ENCODE measurements at places on chromosomes 7 and 10.

- no peak for DNase-seq
These were observed 12.5 kb downstream of the STN1 start for GRCh38 chr10:103905441-103905840.

DNA sequence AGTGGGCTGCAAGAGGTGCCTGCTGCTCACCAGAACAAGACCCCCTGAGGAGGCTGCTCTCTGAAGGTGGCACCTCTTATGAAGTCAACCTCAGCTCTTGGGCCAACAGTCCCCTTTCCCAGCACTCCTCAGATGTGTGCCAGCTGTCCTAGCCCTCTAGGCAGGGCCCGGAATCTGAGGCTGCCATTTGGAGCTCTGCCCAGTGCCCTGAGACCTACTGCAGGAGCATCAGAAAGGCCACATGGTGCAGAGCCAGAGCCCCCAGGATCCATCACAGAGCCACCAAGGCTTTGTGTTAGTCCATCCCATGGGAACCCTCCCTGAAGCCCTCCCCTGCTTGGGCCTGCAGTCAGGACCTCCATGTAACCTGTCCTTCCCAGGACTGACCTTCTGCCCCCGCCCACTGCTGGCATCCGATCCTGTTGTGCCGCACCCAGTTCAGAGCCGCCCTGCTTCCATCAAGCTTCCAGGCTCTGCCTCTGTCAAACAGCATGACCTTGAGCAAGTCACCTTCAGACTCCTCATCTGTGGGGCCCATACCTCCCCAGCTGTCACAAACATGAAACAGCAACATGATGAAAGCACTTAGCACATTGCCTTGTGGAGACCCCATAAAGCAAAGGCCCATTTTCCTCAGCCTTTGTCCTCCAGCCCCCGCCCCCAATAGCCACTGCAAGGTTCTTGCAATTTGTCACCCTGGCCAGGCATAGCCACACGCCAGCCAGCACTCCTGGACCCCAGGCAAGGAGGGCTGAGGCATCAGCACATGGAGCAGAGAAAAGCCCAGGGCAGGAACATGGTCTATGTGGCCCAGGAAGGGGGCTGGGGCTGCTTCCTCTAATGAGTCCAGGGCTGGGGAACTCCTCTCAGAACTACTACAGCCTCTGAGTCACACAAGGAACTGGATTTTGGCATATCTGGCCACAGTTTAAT lies 51.7 kb downstream of the GRID1 start:
- no peak for DNase-seq

- no peak for DNase-seq
These were observed 330.6 kb downstream of the PTPRN2 start for GRCh38 chr7:158257001-158257400.

DNA sequence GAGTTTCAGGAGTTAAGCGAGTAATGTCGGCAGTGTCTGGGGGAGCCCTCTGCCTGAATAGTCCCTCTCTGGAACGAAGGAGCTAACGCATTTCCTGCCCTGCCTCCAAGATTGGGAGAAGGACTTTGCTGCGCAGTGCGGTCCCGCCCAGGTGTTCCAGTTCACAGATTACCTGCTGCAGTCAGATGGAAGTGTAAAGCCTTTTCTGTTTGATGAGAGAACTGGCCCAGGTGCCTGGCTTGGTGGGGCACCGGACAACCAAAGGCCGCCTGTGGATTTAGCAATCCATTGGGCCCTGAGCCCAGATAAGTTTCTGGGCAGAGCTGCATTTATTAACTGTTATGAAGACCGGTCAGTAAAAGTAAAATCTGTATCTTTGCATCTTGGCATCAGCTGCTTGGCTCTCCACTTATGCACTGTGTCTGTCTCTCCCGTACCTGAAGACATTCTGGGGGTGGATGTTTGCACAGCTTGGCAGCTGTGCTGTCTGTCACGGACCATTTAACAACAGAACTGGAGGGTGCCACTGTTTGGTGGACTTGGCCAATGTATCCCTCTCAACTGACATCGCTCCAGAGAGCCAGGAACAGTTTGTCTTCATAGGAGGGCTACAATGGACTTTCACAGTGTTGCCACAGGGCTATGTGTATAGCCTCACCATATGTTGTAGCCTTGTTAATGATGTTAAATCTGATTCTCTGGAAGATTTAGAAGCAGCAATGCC lies 654.7 kb upstream of the ZWINT start:
- DNase-seq: no peak

DNA sequence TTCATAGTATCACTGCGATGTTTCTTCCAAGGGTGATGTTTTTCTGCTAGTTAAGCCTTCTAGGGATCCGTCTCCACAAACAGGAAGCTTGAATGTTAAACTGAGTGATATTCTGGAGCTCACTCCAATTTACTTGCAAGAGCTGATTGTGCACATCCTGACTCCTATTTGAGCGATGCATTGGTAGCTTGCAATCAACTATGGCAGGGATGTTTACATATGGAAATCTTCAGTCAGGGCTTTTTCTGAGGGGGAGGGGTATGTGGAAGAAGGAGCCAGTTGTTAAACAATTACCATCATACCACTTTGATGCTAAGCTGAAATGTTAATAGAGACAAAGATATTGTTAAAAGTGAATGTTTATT lies 43.2 kb upstream of the NXPH1 start:
- no peak for DNase-seq

DNA sequence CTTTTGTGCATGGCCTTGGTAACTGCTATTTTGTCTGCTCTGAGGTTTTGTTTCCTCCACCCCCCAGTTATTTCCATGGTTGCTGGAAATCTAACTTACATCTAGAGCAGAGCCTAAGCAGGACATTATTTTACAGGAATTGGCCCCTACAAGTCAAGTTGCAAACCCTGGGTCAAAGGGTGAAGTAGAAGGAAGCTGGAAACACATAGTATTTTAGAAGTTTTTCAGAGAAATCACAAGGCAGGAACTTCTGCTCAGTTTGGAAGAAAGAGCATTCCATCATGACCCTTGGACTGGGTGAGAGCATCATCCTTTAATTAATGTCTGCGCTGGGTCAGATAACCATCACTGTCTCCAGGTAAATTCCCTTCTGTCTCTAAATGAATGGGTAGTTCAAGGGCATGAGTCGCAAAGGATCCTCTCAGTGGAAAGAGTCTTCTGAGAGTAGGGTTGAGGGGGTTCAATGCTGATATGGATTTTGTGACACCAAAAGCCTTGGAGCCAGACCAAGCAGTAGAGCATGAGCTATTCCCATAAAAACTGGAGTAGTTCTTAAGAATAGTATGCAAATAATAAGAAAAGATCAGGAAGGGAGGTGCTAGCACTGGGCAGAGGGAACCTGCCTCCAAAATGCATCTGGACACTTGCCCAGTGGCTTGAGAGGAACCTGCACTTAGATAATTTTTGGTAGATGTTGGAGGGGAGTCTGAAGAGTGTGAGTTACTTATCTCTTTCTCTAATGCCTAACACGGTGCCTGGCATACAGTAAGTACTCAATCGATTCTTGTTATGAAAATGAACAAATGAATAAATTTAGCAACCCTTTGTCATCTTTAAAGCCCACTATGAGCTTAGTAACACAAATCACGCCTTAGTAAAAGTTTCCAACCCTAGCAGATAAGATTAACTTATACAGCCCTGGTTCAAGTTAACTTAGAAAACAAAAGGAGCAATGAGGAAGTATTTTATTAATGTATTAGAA lies 160.6 kb upstream of the ADO start:
- no peak for DNase-seq

DNA sequence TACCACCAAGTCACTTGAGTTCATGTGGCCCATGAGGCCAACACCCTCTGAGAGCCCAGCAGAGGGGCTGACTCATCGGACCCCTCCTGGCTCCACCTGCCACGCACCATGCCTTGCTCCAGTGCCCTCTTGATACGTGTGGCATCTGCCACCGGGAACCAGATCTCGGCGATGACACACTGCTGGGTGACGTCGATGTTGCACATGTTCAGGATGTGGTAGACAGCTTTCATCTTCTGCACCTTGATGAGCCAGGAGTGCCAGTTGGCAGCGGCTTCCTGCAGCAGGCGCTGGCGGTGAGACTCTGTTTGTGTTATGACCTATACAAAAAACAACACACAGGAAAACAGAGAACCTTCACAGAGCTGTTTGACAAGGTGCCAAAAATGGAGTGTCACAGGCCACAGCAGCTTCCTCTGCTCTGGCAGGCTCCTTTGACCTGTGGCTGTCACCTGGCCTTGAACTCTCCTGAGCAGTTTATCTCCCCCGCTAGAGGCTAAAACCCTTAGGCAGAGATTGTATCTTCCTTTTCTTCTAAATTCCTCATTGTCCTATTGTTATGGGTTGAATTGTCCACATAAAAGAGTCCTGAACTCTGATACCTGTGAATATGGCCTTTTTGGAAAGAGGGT lies 45.2 kb upstream of the TMEM213 start:
- DNase-seq: no peak

- DNase-seq: no peak
These were observed 38.9 kb upstream of the CHST15 start for GRCh38 chr10:124132306-124132705.

DNA sequence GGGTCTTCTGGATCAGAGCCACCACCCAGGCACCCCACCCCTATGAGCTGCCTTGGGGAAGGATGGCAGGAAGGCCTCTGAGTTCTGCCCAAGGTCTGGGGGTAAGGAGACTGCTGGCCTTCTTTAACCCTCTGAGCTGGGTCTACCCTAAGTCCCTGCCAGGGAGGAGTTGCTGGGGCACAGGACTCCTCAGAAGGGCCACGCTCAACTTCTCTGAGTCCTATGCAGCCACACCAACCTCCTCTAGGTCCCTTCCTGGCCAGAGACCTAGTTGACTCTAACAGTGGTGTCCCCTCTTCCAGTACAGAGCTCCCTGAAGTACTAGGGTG lies 2.6 kb upstream of the NEURL1 start:
- no peak for DNase-seq

GRCh38 chr10:104232613-104233102 lies 494 bp upstream of the CFAP43 start:
- no peak for DNase-seq

DNA sequence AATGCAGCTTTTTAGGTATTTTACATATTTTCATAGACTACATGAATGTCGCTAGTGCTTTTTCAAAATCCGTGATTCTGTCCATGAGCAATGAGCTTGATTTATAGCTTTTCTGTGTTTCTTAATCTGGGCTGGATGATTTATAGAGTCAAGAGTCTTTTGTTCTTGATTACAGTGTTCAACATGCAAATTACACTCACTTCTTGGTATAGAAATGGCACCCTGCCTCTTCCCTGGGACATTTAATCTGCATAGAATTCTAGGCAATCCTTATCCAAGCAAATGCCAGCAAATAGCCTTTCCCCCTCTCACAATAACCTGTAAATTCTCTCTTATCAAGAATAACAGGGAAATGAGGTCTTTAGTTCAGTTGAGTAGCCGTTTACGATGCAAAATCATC lies 246.2 kb upstream of the SEMA3C start:
- no peak for DNase-seq

DNA sequence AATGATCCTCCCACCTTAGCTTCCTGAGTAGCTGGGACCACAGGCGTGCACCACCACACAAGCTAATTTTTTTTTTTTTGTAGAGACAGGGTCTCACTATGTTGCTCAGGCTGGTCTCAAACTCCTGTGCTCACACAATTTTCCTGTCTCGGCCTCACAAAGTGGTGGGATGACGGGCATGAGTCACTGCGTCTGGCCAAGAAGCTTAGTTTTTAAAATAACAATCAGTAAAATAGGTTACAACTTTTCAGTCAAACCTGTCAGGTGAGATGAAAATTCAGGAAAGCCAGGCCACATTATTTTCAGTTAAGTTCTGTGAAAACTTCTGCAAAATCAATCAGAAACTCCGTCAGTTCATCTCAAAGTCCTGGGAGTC lies 55.4 kb downstream of the FAM241B start:
- DNase-seq: no peak

- peak; percentile 40 for DNase-seq
These were observed 990 bp downstream of the ZNF467 start for GRCh38 chr7:149772241-149772955.

- DNase-seq: no peak
These were observed 52.7 kb downstream of the FRMPD2 start for GRCh38 chr10:48221814-48222213.

DNA sequence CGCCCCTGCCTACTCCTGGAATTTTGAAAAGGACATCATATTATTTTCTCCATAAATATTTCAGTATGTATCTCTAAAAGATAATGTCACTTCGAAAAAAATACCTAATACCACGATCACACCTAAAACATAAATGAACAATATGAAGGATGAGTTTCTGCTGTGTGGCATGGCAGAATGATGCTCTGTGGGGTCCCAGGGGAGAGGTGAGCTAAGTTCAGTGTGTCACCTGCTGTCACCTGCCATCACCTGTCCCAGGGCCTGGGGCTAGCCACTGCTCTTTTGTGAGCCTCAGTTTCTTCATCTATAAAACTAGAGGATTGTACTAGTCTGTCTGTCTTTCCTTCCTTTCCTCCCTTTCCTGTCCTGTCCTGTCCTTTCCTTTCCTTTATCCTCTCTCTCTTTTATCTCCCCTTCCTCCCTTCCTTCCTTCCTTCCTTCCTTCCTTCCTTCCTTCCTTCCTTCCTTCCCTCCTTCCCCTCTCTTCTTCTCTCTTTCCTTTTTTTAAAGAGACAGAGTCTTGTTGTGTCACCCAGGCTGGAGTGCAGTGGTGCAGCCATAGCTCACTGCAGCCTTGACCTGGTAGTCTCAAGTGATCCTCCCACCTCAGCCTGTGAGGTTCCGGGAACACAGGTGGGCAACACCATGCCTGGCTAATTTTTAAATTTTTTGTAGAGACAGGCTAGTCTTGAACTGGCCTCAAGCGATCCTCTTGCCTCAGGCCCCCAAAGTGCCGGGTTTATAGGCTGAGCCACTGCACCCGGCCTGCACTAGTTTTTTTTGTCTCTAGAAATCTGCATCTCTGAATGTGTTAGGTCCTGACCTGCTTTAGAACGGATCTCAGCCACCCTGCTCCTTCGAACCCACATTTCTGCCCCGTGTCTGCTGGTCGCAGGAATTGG lies 43.1 kb downstream of the CUX1 start:
- no peak for DNase-seq

DNA sequence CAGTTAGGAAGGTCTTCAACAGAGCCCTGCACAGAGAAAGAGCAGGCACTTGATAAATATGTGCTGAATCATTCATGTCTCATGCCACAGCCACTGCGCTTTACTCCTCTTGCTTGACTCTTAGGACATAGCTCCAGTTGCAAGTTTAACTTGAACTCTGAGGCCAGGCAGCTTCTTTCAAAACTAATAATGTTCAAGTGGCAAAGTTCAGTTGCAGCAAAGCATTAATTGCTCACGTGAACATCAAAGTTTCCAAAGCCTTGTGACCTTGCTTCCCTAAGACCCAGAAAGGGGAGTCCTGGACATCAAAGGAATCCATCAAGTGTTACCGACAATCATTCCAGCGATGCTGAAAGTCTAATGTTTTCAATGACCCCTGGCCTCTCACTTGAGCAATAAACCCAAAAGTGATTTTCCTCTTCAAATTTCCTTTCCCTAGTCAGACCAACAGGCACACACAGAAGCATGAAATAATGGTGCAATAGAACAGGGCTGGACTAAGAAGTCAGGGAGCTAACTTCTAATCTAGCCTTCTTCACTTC lies 21.8 kb upstream of the TECTB start:
- no peak for DNase-seq
